ENCODE measurements at places on chromosomes 5 and 9.

DNA sequence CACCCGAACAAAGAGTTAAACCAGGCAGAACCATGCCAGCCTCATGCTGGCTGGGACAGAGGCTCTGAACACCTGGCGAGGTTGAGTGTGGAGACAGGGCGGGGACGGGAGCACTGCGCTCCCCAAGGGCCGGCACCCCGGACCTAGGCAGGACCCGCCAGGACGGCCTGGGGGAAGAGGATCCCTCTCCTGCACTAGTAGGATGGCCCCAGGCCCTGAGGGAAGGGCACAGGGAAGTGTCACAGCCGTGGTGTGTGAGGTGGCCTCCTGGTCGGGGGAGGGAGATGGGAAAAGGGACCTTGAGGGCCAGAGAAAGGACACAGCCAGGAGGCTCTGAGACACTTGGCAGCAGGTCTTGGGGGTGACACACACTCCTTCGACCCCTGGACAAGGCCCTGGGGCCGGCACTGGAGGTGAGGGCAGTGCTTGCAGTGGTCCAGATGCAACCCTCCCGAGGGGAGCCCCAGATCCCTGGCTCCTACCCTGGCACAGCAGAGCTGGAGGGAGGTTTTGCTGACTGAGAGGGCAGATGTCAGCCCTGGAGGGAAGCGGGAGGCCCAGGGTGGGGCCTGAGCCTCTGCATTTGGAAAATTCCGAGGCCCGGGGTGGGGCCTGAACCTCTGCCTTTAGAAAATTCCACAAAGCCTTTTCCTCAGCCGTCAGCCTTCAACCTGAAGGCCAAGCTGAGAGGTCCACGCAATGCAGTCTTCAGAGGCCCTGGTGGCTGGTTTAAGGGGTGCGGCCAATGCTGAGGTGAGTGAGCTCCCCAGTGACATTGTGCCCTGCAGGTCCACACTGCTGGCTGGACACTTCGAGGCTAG, 24.8 kb upstream of the TERT start:
- DNase-seq = no peak

DNA sequence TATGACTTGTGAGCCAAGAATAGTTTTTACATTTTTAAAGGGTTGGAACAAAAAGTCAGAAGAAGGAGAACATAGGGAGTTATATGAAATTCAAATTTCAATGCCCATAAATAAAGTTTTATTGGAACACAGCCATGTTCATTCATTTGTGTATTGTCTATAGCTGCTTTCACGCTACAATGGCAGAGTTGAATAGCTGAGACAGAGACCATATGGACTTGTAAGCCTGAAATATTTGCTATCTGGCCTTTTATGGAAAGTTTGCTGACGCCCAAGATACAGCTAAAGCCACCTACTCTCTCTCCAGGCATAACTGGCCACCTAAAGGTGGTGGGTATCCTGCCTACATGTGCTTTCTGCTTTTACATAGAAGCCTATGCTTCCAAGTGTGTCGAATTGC, 10.9 kb downstream of the DAB2IP start:
- no peak for DNase-seq

DNA sequence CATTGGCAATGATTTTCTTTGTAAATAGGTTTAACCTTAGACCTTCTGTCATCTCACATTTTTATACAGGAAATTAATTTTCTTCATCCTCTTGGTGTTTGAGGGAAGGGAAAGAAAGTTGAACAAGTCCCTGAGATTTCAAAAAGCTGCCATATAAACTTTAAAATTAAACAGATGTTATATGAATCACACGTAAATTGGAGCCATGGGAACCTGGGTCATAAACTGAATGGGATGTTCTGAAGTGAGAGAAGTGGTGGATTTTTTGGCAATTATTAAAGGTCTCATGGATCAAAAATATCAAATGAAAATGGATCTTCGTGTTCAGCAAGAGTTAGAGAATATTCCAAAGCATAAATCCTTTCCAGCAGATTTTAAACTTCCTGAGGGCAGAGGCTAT, 242.2 kb downstream of the DMRT2 start:
- no peak for DNase-seq

- DNase-seq = no peak
These were observed 172.0 kb downstream of the ROR2 start for GRCh38 chr9:91778031-91778430.

- no peak for DNase-seq
These were observed 188.6 kb downstream of the CARTPT start for GRCh38 chr5:71907608-71908145.

- no peak for DNase-seq
These were observed 33.1 kb upstream of the SETD9 start for GRCh38 chr5:56876327-56876726.

- DNase-seq = no peak
These were observed 190.2 kb upstream of the NR3C1 start for GRCh38 chr5:143593723-143594122.

- DNase-seq = peak; percentile 26
These were observed 74.1 kb upstream of the FSD1L start for GRCh38 chr9:105373723-105374122.

GRCh38 chr9:23630488-23630887, 195.6 kb downstream of the ELAVL2 start:
- DNase-seq = no peak

DNA sequence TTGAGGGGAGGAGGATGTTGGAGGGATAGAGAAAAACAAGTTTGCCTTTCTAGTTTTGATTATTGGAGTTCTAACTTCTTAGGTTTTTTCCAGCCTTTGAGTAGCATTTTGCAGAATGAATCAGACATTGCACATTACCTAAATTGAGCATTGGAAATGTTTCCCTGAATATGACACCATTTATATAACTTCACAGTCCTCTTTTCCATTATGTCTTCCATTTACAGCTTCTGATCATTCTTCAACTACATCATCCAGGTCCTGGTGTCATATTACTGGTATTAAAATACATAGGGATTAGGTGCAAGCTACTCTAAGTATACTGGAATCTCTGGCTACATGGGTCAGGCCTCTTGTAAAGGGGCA, 286.1 kb downstream of the ARHGAP26 start:
- no peak for DNase-seq

DNA sequence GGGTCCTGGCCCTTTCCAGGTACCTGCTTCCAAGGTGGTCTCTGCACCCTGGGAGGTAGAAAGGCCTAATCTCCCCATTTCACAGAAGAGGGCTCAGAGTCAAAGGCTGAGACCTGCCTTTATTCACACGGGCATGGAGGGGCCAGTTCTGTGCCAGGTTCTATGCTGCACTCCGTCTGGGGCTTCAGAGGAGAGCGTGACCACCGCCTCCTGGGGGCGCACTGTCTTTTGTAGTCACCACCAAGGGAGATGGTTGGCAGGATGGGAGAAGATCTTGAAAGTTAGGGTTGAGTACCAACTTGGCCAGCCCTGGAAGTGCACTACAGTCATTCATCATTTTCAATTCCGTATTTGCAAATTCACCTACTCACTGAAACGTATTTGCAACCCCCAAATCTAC, 23.7 kb upstream of the PRDM12 start:
- peak; percentile 74 for DNase-seq

- DNase-seq = no peak
These were observed 25.0 kb downstream of the ERBIN start for GRCh38 chr5:65951330-65951729.
